Femur (tissue), 1 donor: ENCODE measurements at places on chromosomes 4 and X.

- DNase-seq = no peak
Observed at GRCh38 chrX:120647127-120647526, 17.3 kb upstream of the C1GALT1C1 start.

DNA sequence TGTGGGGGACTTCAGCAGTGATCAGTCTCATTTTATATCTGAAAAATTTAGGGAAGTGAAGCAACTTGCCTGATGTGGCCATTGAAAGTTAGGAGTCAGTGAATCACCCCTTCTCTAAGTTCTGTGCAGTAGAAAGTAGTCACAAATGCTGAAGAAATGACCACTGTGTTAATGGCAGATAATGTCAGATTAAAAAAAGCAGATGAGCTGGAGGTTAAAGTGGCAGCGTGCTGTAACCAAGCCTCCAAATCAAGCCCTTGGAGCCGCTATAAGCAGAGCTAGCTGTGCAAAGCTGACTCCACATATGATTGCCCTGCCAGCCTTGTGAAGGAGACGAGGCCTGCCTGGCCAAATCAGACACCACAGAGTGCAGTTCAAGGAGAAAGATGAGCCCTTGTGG, 39.2 kb upstream of the PDE5A start:
- DNase-seq = no peak

- DNase-seq = peak; percentile 62
Observed at GRCh38 chr4:41384992-41385391, 128.3 kb downstream of the UCHL1 start.

GRCh38 chr4:37999000-37999716, 39.0 kb downstream of the PTTG2 start:
- no peak for DNase-seq

GRCh38 chr4:112677519-112678091, 40.7 kb downstream of the LARP7 start:
- DNase-seq = no peak

- DNase-seq = no peak
Observed at GRCh38 chrX:1589356-1590130, 1.9 kb upstream of the AKAP17A start.

DNA sequence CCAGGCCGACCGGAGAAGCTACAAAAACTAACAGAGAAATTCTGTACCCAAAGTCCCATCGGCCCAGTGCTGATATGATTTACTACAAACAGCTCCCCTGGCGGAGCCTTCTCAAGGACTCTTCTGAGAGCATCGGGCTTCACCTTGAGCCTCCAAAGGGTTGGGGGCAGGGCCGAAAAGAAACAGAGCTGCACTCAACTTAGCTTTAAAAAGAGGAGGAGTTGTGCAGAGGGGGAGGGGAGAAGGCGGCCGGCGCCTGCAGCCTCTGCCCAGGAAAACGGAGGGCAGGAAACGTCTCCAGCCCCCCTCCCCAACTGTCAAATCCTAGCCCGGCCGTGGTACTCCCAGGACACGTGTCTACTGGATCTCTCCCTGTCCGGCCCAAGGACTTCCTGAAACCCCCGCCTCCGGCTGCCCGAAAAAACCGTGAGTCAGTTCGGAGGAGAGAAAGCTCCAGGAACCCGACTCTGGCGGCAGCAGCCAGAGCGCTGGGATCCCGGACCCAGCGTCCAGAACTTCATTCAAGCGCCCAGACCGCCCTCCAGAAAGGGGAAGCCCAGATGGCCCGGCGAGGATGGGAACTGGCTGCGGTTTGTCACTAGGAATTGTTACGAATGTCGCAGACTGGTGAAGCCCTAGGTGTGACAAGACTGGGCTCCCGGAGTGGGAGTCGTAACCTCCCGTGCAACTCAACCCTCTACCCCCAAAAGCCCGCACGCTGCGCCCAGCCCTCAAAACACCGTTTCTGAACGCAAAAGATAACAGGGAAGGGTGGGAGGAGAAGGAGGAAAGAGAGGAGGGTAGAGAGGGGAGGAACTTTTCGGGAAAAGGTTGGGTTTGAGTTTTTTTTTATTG, 973 bp downstream of the ADAMTS3 start:
- DNase-seq = peak; percentile 90

DNA sequence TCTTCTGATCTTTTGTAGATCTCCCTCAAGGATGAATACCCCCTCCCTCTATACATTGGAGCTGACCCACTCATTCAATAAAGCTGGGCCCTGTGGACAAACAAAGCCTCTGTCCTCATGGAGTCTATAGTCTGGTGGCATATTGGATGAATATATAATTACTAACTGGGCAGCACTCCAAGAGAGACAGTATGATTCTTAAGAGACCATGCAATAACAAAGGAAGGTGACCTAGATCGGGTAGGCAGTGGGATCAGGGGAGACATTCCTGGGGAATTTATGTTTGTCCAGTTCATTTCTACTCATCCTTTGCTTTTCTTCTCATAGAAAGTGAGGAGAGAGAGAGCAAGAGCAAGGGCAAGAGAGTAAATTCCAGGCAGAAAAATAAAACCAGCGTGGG, 23.5 kb upstream of the CXCL13 start:
- DNase-seq = no peak

DNA sequence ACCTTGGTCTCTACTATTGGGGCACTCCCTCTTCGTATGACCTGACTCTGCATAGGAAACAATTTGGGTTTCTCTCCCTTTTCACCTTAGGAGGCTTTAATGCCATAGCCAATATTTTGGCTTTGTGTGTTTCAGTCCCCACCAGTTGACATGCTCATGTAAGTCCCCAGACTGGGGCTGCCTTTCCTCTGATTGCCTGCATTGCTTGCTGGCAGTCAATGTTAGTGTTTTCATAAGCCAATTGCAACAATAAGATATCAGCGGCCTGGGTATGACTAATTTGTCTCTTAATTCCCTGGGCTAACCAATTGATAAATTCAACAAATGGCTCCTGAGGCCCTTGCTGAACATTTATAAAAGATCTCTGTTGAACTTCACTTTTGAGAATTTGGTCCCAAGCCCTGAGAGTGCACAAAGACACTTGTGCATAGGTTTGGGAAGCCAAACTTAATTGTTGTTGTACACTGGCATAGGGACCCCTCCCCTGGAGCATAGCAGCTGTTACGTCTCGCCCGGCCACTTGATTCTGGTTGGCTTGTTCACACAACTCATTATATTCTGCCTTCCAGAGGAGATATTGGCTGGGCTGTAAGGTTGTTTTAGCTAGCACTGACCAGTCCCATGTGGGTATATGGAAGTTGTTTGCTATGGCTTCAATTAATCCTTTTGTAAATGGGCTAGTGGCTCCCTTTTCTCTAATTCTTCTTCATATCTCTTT, 206.2 kb downstream of the PABPC4L start:
- DNase-seq = no peak

- DNase-seq = no peak
Observed at GRCh38 chr4:170497112-170497511, 407.4 kb upstream of the AADAT start.
